ENCODE measurements at places on chromosomes 11 and 22.

- DNase-seq = no peak
Measured at GRCh38 chr22:44026066-44026629, 2.0 kb downstream of the PARVB start.

DNA sequence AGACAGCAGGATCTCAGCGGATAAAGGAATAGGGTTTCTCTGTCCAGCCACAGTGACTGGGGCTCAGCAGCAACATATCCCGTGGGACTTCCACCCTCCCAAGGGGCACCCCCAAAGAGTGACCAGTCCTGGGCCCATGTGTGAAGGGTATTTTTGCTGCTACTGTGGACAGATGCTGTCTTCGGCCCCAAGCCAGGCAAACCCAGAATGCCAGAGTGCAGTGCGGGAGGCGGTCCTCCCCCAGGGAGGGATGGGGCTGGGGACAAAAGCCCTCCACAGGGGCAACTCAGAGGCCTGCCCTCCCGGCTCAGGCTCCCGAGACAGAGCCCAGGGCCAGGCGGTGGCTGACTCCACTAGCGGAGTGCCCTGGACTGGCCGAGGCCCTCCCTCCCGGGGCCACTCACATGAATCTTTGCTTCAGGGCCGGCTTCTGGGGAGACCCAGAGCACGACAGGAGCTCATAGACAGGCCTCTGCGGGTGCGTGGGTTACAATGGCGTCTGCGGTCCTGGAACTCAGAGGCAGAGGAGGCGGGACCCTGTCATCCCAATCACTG, 34.7 kb upstream of the WNT7B start:
- no peak for DNase-seq

GRCh38 chr11:45662665-45663485, 2.5 kb downstream of the CHST1 start:
- DNase-seq = peak; percentile 42

GRCh38 chr22:34437140-34437539, 516.9 kb upstream of the LARGE1 start:
- DNase-seq = no peak

GRCh38 chr11:71120471-71120896, 131.9 kb downstream of the SHANK2 start:
- no peak for DNase-seq

GRCh38 chr11:9861860-9862725, 198.2 kb downstream of the SWAP70 start:
- peak; percentile 63 for DNase-seq

DNA sequence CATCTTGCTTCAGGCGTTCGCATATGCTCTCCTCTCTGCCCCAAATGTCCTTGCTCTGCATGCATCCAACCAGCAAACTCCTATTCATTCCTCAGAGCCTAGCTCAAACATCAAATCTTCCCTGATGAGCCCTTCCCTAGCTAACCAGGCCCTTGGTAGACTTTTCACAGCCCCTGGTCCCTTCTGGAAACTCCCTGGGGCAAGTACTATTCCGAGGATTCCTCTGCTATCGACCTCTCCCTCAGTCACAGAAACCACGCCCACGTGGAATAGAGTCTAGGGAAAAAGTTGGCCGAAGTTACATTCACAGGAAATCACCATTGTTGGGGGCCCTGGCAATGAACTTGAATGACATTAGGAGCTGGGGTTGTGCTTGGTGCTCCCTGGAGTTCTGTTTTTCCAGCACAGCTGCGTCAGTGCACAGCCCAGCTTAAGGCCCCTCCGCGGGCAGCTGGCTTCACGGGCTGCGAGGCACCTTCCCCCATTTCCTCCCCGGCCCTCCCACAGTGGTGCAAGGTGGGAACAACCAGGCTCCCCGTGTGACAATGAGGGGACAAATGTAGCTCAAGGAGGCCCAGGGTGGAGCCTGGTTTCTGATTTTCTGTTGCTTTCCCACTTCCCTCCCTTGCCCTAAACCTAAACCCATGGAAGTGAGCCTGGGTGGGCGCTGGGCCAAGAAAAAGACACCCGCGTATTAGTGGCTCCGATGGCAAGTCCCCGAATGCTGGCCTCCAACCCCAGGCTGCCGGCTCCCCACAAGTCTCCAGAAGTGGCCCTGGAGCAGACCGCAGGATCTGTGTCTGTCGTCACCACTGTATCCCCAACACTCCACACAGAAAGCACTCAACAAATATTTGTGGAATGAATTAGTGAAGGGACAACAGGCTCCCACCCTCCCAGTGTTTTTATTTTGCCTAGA, 4.3 kb upstream of the ATP5MGL start:
- no peak for DNase-seq

GRCh38 chr11:34233215-34233614, 124.6 kb downstream of the ABTB2 start:
- DNase-seq = no peak

DNA sequence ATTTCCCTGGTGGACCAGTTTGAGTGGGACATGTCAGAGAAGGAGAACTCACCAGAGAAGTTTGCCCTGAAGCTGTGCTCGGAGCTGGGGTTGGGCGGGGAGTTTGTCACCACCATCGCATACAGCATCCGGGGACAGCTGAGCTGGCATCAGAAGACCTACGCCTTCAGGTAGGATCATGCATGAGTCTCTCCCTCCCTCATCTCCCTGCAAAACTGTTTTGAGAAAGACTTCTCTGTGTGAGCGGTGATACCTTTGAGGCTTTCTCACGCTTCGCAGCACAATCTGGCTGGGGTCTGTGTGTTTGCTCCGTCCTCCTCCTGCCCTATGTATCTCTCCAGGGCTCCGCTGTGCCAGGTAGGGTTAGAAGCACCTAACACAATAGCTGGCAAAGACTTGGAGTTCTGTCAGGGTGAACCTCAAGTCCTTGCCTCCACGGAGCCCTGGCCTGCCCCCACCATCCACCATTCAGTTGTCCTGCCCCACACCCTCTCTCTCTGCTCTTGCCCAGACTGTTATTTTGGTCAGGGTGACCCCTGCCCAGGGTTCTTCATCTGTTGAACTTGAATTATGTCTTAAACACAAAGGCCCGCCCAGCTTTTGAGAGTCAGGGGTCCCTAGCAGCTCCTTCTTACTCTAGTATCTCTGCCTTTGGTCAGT, 13.4 kb downstream of the DERL3 start:
- DNase-seq = no peak

DNA sequence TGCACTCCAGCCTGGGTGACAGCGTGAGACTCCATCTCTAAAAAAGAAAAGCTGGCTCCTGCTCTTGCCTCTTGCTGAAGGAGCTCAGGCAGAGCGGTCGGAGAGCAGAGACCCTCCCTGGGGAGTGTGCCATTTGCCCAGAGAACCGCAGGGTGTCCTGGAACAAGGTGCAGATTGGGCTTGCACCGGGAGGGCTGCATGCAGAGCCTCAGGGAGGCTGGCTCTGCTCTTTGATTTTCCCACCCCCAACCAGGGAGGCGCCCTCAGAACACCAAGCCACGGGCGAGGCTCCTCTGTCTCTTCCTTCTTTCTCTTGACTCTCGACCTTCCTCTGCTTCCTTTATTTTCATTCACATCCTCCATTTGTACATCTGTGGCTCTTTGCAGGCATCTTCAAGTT, 889.1 kb downstream of the OPCML start:
- DNase-seq = no peak

DNA sequence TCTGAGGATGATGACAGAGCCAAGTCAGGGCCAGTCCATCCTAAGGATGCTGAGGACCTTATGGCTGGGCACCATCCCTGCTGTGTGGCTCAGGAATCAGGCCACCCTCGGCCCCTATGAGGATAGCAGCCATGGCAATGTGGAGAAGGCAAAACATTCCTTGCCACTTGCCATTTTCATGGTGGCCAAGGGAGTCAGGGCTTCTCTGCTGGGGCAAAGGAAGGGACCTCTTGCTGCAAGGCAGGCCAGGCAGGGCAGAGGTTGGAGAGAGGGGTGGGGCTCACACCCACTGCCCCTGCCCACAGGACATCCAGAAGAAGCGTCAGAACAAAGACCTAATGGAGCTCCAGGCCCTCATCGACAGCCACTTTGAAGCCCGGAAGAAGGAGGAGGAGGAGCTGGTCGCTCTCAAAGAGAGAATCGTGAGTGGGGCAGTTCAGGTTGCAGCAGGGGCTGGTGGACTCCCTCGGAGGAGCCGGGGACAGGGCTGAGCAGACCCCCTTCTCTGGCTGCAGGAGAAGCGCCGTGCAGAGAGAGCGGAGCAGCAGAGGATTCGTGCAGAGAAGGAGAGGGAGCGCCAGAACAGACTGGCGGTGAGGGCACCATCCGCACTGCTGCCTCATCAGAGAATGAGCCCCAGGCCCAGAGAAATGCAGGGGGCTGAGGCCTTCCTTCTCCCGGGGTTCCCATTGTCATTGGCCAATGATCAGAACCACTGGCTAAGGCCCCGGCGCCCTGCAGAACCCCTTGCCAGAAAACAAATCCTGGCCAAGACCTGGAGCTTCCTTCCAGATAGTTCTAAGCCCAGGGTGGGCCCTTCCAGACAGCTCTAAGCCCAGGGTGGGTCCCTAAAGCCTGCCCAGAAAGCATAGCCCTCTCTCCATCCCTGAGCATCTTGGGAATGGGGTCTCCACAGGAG, 13.5 kb upstream of the MRPL23 start:
- no peak for DNase-seq

- no peak for DNase-seq
Measured at GRCh38 chr11:31714840-31715239, 96.3 kb downstream of the PAX6 start.

GRCh38 chr11:108958368-108959104, 293.7 kb downstream of the DDX10 start:
- DNase-seq = peak; percentile 59

DNA sequence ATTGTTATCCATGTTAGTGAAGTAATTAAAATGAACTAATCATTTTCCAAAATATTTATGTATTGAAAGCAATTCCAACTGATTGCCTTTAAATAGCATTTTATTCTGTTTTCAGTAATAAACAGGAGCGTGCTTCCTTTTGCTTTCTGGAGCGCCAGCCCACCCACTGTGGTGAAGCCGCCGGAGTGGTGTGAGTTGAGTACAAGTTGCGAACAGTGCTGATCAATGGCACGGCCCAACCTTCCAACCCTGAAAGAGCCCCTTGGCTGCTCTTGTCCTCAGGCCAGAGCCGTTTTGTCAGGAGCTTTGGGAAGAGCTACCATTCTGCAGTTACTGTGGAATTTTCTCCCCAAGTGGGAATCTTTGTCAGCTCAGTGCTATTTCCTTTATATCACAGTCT, 42.8 kb downstream of the NTM start:
- DNase-seq = no peak
